ENCODE measurements at places on chromosomes 12 and 14.

DNA sequence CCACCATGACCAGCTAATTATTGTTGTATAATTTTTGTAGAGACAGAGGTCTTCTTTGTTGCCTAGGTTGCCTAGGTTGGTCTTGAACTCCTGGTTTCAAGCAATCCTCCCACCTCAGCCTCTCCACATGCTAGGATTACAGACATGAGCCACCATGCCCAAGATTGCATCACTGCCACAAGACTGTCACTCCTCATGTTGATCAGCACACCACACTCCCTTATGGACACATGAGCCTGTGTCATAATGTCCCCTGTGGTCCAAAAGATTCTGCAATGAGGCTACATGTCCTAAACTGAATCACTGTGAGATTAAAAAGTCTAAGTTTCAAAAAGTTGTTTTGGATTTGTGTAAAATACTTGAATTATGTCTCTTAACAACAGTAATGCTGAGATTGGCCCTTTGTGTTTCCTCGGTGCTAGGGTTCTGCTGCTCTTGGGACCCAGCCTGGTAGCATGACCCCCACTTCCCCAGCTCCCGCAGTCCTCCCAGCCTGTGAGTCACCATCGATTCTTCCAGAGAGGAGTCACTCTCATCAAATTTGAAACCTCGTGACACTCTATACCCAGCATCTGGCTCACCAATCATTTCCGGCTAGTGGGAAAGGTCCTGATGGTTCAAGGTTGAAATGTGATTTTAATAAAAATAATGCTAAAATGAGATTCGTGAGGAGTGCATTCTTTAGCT lies 890.9 kb downstream of the VRK1 start:
- DNase-seq, result no peak

DNA sequence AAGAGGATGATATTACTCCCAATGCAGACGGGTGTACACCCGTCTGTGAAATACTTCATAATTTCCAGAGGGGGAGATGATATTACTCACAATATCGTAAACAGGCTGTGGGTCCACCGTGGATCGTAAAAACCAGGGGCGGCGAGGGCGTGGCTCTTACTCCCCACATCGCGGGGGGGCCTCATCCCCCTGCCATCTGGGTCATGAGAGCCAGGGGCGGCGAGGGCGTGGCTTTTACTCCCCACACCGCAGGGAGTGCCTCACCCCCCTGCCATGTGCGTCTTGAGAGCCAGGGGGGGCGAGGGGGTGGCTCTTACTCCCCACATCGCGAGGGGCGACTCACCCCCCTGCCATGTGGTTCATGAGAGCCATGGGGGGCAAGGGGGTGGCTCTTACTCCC lies 86.2 kb upstream of the GNG2 start:
- DNase-seq, result no peak

- DNase-seq, result no peak
Observed at GRCh38 chr14:95008445-95009217, 148.7 kb downstream of the DICER1 start.

GRCh38 chr12:8096281-8096915 lies 14.3 kb downstream of the NECAP1 start:
- DNase-seq, result no peak

DNA sequence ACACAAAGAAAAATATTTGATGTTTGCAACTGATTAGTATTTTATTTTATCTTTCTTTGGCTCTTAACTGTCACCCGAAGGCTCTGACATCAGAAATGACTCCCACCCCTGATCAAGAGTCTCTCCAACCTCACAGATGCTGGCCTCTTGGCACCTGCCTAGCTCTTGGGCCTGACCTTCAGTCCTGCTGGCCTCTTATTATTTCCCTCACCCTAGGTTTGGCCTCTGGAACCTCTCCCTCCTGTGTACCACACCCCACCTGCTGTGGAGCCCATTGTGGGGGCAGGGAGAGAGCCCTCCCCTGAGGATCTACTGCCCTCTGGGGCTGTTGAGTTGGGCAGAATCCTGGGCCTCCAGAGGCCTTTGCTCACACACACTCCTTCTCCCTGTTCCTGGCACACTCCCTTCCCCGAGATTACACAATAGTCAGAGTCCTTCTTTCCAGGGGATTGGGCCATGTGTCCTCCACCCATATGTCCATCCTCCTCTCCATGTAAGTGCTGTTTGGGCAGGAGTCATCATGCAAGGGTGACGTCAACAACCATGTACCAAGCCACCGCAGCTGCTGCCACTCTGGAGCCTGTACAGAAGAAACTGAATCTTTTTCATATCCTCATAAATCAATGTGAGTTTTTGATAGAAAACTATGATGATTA lies 124.3 kb downstream of the RASSF9 start:
- DNase-seq, result no peak

- no peak for DNase-seq
Observed at GRCh38 chr12:84198294-84198946, 714.2 kb downstream of the SLC6A15 start.

- no peak for DNase-seq
Observed at GRCh38 chr12:93184672-93185368, 192.9 kb upstream of the NUDT4 start.

- DNase-seq, result no peak
Observed at GRCh38 chr14:75267141-75267721, 11.4 kb upstream of the FOS start.

DNA sequence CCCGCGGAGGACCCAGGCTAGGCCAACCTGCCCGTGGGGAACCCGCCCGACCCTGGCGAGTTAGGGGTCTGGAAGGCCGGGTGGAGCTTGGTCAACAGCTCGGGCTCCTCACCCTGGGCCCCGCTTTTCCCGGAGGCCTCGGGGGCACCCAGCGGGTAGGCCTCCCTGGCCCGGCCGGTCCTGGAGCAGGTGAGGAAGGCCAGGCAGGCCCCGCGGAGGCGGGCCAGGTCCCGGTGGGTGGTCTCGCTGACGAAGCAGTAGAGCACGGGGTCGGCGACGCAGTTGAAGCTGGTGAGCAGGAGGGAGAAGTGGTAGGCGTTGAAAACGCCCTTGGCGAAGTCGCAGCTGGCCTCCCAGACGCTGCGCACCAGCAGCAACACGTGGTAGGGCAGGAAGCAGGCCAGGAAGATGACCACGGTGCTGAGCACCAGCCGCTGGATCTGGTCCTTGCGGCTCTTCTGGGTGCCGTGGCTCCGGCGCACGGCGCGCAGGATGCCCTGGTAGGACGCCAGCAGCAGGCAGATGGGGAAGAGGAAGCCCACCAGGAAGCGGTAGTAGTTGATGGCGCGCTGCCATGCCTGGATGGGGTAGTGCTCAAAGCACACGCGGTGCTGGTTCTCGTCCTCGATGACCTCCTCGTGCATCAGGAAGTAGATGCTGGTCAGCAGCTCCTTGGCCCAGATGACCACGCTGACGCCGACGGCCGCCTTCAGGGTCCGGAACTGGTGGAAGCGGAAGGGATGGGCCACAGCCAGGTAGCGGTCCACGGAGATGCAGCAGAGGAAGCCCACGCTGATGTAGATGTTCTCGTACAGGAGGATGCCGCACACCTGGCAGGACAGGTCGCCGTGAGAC lies 10.3 kb downstream of the GPR68 start:
- no peak for DNase-seq
